ENCODE measurements at places on chromosomes 1 and 21. TPM values are rescaled to one million over a fixed set of nuclear protein-coding genes. Genes with fewer than 3 reads are reported as not detected.
A peak's percentile ranks its signal among the peaks of the same experiment; 100 is the strongest.

CFAP45 gene
- total RNA-seq: 1.6 TPM

- no peak for DNase-seq
These were observed 15.0 kb upstream of the ITPKB start for GRCh38 chr1:226754097-226754496.

FBLIM1 gene
- 81.8 TPM for total RNA-seq

DNA sequence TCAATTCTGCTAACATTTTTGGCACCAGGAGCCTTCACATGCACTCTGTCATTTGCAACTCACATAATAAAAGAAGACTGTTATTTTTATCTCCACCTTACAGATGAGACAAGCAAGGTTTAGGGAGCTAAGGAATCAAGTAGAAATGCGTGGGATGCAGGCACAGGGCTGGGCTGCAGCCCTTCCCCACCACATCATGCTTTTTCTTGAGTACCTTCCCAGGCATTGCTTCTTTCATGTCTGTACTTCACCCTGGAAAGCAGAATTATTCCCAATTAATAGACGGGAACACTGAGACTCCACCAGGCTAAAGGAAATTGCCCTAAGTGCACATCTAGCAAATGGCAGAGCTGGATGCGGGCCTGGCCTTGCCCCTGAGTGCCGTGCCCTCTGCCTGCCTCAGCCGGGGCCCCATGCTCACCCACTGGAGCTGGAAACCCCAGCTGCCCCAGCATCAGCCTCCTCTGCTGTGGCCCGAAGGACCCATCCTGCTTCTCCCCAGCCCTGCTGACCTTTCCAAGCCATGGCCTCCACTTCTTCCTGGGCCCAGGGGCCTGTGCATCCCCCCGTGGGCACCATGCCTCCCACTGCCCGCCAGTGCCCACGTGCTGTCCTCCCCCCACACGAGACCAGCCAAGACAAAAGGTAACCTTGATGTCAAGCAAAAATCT, 257.5 kb downstream of the TOMM20 start:
- no peak for DNase-seq

- DNase-seq: peak; percentile 58
These were observed 1.0 kb upstream of the EFNA1 start for GRCh38 chr1:155126556-155127104.

GRCh38 chr1:181148636-181149035, 60.1 kb downstream of the IER5 start:
- no peak for DNase-seq

IFNLR1 gene
- total RNA-seq: 4.6 TPM

DNA sequence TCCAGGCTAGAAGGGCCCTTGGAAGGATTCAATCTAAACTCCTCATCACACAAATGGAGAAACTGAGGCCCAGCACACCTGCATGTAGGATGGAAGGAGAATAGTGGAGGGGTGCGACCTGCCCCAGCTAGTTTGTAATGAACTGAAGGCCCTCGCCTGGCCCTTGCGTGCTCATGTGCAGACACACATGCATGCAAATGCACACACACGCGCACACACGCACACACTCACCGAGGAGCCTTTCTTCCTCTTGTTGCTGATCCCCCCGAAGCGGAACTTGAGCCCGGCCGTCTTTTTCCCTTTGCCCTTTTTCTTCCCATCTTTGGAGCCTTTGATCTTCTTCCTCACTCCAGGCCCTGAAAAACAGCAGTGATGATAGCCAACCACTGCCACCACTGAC, 27.9 kb downstream of the CHD5 start:
- no peak for DNase-seq

DNA sequence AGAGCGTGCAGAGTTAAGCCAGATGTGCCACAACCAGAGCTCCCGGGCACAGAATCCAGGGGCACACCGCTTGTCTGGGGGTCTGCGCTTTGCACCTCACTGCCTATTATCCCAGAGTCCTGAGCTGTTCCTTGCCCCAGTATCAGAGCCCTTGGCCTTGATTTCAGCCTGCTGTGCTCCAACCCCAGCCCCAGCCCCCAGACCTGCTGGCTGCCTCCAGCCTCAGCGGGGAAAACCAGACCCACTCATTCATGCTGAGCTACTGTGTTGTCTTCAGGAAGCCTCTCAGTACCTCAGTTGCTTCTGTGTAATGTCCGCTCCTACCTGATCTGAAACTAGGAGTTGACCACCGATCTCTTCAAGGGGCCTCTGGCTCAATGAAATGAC, 1.1 kb downstream of the IKBKE start:
- no peak for DNase-seq

DNA sequence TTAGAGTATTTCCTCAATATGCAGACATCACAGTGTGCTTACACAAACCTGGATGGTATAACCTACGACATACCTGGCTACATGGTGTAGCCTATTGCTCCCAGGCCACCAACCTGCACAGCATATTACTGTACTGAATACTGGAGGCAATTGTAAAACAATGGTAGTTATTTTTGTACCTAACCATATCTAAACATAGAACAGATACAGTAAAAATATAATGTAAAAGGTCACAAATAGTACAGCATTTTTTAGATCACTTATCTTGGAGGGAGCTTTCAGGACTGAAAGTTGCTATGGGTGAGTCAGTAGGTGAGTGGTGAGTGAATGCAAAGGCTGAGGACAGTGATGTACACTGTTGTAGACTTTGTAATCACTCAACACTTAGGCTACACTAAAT, 492.3 kb downstream of the MRPL39 start:
- no peak for DNase-seq

BGLAP gene
- total RNA-seq: 2.2 TPM

CFAP107 gene
- total RNA-seq: not detected

DNA sequence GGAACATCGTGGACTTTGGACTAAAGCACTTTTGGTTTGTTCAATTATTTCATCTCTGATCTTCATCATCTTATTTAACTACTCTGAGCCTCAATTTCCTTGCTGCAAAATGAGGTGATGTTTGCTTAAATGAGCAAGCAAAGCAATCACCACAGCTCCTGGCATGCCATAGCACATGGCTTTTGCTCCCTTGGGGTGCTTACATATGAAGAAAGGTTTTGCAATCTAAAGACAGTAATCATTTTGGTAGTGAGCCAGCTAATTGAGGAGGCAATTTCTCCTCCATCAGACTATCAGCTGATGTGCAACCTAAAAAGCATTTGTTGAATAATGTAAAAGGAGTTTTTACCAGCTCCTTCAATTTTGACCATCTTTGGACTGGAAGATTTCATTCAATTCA, 68.8 kb upstream of the KCNJ15 start:
- DNase-seq: no peak

FAM72D gene
- 0.49 TPM for total RNA-seq

GRCh38 chr1:157893686-157894085, 52.1 kb upstream of the CD5L start:
- no peak for DNase-seq

DNA sequence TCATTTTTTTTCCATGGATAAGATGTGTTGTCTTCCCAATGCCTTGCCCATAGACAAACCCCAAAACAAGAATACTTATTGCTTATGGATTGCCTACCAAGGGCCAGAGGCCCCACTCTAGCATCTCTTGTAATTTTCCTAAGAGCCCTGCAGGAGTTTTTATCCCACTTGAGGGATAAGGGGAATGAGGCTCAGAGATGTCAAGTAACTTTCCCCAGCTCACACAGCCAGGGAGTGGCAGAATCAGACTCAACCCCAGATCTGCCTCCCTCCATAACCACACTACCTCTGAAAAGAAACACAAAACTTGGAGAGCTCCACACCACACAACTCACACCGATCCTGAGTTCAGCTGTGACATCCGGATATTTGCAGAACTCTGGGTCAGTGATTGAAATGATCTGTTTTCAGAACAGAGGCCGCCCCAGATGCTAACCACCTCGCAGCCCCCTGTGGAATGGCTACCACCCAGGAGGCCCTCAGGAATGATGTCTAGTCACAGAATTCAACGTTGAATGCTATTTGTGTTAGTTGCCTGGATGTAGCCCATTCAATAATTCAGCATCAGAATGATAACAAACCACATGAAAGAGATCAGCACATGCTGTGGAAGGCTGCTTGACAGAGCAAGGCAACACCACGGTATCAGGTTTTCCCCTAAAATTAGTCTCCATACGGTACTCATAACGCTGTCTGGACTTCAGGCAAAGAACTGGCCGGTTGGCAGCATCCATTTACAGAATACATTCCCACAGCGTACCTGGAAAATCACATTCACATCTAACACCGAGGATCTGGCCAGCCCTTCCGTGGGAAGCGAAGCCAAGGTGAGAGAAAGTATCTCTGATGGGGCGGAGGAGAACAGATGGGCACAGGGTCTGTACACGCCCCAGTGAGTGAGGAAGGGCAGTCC, 231.9 kb downstream of the TOMM20 start:
- no peak for DNase-seq
